ENCODE measurements at places on chromosomes 6 and 20.

DNA sequence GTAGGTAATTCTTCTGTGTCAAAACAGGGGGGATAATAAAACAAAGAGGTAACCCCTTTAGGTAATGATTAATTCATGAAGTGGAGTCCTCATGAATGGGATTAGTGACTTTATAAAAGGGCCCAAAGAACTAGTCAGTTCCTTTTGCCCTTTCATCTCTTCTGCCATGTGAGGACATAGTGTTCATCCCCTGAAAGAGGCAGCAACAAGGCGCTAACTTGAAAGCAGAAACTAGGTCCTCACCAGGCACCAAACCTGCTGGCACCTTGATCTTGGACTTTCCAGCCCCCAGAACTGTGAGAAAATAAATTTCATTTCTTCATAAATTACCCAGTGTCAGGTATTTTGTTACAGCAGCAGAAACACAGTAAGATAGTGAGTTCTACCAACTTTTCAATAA lies 16.4 kb upstream of the BRPF3 start:
- no peak for DNase-seq

GRCh38 chr6:144741659-144742058 lies 456.5 kb downstream of the UTRN start:
- no peak for DNase-seq

DNA sequence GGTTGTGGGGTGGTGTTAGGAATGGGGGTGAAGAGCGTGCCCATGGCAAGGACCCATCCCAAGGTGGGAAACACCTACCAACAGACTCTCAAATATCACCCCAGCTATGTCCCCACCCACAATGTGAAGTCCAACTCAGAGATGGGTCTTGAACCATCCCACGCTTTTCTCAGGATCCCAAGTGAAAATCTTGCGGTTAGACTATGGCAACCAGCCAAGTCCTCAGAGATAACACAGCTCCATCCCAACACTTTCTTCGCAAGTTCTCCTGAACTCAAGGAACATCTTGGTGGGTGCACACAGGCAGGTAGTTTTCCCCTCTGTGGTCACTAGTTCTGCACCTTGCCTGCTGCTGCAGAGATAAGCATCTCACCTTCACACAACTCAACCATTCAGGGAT lies 116.0 kb downstream of the CDC5L start:
- DNase-seq, result no peak

- DNase-seq, result no peak
These were observed 466.1 kb downstream of the BTBD3 start for GRCh38 chr20:12383821-12384220.

Measured in stimulated activated CD8-positive, alpha-beta memory T cell treated with anti-CD3 and anti-CD28 coated beads, Interleukin-4, amount 100 ng/mL, for 4 hours (primary cell).